ENCODE measurements at places on chromosomes 3 and 15. TPM values are rescaled to one million over a fixed set of nuclear protein-coding genes. Genes with fewer than 3 reads are reported as not detected.

The GALNT15 gene
- not detected for total RNA-seq

The BMF gene
- 4.6 TPM for total RNA-seq

The LMAN1L gene
- not detected for total RNA-seq

The ROPN1 gene
- total RNA-seq = not detected

The COLQ gene
- 0.14 TPM for total RNA-seq

The LRRC2 gene
- total RNA-seq = not detected

The CYP8B1 gene
- total RNA-seq = not detected

The CD200 gene
- total RNA-seq = 3.9 TPM

The CEP70 gene
- 21.0 TPM for total RNA-seq

The USP4 gene
- 6.2 TPM for total RNA-seq

The UBA5 gene
- total RNA-seq = 27.3 TPM

The ARPIN gene
- 9.1 TPM for total RNA-seq

The XCR1 gene
- total RNA-seq = not detected

The PAK6 gene
- total RNA-seq = 4.5 TPM

The WDR73 gene
- total RNA-seq = 14.7 TPM

The VPS18 gene
- total RNA-seq = 27.2 TPM

The TNNC1 gene
- 0.51 TPM for total RNA-seq

The TMF1 gene
- total RNA-seq = 15.6 TPM

Measured in epithelial cell of proximal tubule (primary cell).